ENCODE measurements at places on chromosomes 1 and 21. TPM values are rescaled to one million over a fixed set of nuclear protein-coding genes. Genes with fewer than 3 reads are reported as not detected.

RHBDL2 gene
- 0.24 TPM for total RNA-seq

DNA sequence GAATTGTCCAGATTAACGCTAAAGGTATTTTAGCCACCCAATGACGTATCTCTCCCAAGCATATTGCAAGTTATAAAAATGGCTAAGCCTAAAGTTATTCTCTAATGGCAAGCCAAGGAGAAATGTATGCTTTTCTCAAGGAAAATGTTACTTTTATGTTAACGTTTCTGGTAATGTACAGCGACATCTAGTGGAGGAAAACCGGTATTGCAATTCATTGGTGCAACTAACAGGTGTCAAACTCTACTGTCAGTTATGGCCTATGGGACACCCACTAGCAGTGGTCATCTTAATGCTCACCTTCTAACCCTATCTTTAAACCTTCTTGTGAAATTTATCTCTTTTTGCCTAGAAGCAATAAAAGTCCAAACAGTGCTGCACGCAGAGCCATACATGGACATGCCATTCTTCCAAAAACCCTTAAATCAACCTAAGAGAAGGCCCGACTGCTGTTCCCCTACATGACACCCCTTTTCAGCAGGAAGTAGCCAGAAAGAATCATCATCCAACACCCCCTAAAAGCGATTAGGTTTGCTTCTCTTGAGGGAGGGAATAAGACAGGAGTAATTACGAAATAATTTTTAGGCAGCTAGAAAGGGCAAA lies 68.7 kb upstream of the LRIF1 start:
- DNase-seq: no peak

ALX3 gene
- total RNA-seq: not detected

GRCh38 chr1:8329858-8330257 lies 11.9 kb downstream of the SLC45A1 start:
- DNase-seq: no peak

NDUFV3 gene
- 51.6 TPM for total RNA-seq

CHAF1B gene
- total RNA-seq: 1.3 TPM

DNA sequence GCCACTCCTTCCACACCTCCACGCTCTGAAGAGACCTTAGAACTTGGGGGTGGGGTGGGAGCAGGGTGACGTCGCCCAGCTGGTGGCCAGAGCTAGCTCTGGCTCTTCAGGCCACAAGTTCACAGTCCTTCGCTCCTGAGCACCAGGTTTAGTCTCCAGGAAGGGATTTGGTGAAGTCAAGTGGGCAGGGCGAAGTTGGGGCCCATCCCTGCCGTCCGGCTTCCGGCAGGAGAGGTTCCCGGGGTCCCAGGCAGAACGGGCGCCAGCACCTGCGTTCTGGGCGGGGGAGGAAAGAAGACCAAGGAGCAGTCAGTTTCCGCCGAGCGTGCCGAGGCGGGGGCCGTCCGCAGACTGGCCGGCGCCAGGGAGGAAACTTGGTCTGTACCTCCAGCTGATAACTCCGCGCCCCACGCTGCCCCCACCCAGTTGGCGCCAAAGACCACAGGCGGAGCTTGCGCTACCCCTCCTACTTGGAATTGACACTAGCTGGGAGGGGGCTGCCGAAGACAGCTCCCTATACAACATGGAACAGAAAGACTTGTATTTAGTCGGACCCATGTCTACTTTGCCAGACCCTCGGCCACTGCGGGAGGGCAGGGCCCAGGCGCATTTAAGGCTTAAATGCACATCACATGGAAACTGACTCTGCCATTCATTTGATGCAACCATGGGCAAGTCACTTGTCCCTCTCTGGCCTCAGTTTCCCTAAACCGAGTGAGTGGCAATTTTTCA lies 995 bp downstream of the ID3 start:
- peak; percentile 83 for DNase-seq

- no peak for DNase-seq
Measured at GRCh38 chr1:101178688-101179491, 57.9 kb upstream of the S1PR1 start.

SPATA46 gene
- not detected for total RNA-seq

DNA sequence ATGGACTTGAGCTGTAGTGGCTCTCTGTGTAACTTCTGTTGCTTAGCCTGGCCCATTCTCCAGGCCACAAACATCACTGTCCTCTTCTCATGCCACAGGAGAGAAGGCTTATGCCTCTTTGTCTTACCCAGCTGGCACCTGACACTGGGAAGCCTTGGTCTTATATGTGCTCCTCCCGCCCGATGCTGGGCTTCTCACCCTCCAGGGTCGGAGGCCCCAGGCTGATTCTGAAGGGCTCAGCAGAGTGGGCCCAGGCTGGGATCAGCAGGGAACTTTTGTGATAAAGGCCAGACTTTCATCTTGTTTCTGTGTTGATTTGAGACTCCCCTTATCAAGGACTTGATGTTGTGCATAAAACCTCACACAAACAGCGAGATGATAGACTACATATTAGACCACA lies 29.8 kb downstream of the TRPM2 start:
- no peak for DNase-seq

DNA sequence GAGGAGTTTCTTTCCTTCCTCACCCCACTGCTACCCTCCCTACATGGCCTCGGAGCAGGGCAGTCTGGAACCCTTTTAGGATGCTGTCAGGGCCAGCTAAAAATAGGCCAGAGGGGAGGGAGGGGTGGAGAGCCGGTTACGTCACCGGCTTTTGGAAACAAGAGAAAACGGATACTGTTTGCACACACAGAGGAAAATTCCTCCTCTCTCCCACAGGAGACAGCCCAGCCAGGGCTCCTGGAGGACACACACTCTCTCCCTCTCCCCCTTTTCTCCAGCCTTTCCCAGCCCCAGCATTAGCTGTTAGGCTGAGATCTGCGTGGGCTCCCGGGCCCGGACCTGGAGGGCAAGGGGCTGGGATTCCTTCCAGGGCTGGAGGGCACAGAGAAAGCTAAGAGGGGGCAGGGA lies 20.0 kb upstream of the ALDH4A1 start:
- DNase-seq: peak; percentile 93

DNA sequence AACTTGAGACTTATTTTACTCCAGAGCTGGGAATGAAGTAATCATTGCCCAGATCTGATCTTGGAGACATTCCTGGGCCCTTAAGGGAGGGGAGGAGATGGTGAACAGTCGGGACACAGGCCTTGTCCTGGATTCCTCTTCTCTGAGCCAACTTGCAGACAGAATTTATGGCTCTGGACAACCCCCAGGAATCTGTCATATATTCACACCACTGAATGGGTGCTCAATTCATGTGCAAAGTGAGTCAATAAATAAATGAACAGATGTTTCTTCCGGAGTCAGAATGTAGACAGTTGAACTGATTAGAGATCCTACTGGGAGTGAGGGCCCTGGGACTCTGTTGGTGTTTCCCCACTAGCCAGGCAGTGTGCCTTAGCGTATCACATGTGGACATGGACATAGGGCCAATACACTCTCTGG lies 2.6 kb downstream of the TUFT1 start:
- DNase-seq: no peak

DNA sequence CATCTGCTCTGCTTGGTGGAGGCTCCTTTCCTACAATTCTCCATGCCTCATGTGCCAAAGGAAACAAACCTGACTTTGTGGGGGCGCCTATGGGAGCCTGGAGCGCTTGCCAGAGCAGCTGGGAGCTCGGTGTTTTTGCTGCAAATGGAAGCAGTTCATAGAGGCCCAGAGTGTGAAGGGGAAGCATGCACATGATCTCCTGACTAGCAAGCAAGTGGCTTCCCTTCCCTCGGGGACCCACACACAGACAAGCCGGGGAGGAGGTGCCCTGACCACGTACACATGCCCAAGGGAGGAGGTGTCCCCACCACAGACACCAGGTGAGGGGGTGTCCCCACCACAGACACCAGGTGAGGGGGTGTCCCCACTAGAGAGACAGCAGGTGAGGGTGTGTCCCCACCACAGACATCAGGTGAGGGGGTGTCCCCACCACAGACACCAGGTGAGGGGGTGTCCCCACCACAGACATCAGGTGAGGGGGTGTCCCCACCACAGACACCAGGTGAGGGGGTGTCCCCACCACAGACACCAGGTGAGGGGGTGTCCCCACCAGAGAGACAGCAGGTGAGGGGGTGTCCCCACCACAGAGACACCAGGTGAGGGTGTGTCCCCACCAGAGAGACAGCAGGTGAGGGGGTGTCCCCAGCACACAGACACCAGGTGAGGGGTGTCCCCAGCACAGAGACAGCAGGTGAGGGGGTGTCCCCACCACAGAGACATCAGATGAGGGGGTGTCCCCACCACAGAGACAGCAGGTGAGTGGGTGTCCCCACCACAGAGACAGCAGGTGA lies 106.8 kb downstream of the CRYAA start:
- DNase-seq: peak; percentile 17

DNA sequence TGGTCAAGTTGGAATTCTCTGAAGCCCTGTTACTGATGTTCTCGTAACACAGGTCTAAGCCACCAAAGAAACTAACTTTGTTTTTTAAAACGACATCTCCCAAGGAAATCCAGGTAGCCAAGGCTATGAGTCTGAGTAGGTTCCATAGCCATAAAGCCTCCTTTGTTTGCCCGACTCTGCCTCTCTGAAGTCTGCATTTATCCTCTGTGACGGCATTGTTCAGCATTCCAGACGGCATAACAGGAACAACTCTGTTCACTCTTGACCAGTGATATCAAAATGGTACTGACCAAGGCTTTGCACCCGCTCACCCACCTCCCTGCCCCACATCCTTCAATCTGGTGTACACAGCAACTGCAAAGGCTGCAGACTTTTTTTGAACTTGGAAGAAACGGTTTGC lies 14.8 kb downstream of the URB1 start:
- no peak for DNase-seq

Data from right cardiac atrium (tissue), 5 donors.